Central memory CD8-positive, alpha-beta T cell (primary cell): ENCODE measurements at places on chromosomes 4 and X.

GRCh38 chr4:6471307-6472007 is 957 bp downstream of the PPP2R2C start:
- DNase-seq = no peak
- H3K4me3 ChIP-seq = peak overlapping the region; percentile 18

DNA sequence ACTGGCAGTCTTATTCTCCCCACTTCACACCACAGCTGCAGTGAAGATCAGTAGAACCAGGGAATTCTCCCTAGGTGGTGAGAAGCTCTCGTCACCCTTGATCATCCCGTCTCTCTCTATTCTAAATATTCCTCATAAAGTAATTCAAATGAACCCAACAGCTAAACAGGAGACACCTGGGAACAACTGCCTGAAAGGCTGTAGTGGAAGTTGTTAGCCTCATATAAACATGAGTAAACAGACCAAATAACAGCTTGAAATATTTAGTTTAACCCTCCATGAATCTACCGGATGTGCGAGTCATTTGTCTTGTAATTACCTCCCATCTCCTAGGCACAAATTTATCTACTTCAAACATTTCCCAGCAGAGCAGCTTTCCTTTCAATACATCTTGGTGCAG is 30.4 kb upstream of the APELA start:
- peaks cover 5% of the 10 kb centered on the region for H3K27me3 ChIP-seq
- H3K27ac ChIP-seq = no peak overlapping the region
- H3K4me1 ChIP-seq = no peaks in the 10 kb centered on the region
- H3K36me3 ChIP-seq = no peaks in the 10 kb centered on the region

- H3K27me3 ChIP-seq = no peaks in the 10 kb centered on the region
- no peak overlapping the region for H3K27ac ChIP-seq
- DNase-seq = no peak
- H3K4me3 ChIP-seq = no peak overlapping the region
Measured at GRCh38 chr4:165592386-165592785, 213.6 kb downstream of the CPE start.

GRCh38 chr4:152106781-152107321 is 346.0 kb upstream of the GATB start:
- no peaks in the 10 kb centered on the region for H3K36me3 ChIP-seq
- H3K4me3 ChIP-seq = no peak overlapping the region
- H3K27ac ChIP-seq = peak overlapping the region; percentile 98
- H3K4me1 ChIP-seq = peaks cover 71% of the 10 kb centered on the region

DNA sequence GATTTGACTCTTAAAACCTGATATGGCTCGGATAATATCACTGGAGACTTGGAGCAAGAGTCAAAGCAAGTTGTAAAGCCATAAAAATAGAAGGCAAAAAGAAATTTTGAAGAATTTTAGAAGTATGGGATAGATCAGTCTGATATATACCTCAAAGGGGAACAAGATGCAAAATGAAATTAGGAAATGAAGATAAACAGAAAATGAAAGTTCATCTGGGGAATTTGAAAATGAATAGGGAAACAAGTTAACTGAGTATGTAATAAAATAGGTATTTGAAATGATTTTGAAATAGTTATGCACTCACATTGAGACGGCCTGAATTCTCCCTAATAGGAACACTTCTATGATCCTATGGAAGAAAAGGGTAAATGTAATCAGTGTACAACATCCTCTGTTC is 5.7 kb downstream of the CYP2U1 start:
- H3K4me3 ChIP-seq = no peak overlapping the region
- no peak overlapping the region for H3K27ac ChIP-seq
- no peak for DNase-seq
- peaks cover 21% of the 10 kb centered on the region for H3K4me1 ChIP-seq
- no peaks in the 10 kb centered on the region for H3K27me3 ChIP-seq
- H3K36me3 ChIP-seq = peaks cover 9% of the 10 kb centered on the region

GRCh38 chr4:153447175-153447905 is 18.8 kb upstream of the TMEM131L start:
- H3K27ac ChIP-seq = no peak overlapping the region
- no peak for DNase-seq
- no peaks in the 10 kb centered on the region for H3K36me3 ChIP-seq
- no peaks in the 10 kb centered on the region for H3K27me3 ChIP-seq

DNA sequence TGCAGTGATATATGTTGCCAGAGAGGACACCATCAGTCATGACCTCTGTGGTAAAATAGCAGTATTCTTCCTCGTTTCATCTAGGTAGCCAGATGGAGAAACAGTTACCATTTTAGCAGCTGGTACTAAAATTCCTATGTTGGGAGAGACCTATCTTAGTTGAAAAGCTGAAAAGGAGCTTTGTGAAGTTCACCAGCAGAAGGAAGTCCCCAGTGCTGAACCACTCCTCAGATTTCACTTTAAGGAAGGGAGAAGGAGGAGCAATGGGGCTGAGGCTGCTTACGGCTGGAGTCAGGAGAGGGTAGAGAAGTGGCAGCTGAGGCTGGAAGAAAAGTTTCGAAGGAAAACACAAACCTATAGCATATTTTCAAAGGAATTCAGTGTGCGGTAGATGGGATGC is 103.7 kb downstream of the ATXN3L start:
- DNase-seq = no peak
- no peaks in the 10 kb centered on the region for H3K4me1 ChIP-seq
- no peaks in the 10 kb centered on the region for H3K27me3 ChIP-seq
- H3K4me3 ChIP-seq = no peak overlapping the region

DNA sequence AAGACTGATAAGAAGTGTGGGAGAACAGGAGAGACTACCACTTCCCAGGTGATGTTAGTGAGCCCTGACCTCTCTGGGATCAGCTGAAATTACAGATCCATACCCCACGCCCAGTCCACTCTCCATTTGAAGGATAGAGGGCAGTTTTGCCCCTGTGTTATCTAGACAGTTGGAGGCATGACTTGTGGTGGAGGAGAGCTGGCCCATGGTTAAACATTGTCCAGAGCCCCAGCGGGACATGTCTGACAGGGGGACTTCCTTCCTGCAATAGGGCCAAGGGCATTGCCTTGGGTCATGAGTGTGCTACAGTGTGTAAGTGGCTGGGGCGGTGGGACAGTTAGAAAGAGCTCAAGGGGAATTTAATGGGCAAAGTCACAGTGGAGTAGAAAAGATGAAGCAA is 181.1 kb downstream of the MID1IP1 start:
- no peaks in the 10 kb centered on the region for H3K36me3 ChIP-seq
- no peak for DNase-seq
- H3K4me3 ChIP-seq = no peak overlapping the region
- no peak overlapping the region for H3K27ac ChIP-seq
- no peaks in the 10 kb centered on the region for H3K4me1 ChIP-seq

- DNase-seq = no peak
- no peaks in the 10 kb centered on the region for H3K27me3 ChIP-seq
- peaks cover 3% of the 10 kb centered on the region for H3K36me3 ChIP-seq
Measured at GRCh38 chrX:24965372-24965771, 50.4 kb downstream of the ARX start.

DNA sequence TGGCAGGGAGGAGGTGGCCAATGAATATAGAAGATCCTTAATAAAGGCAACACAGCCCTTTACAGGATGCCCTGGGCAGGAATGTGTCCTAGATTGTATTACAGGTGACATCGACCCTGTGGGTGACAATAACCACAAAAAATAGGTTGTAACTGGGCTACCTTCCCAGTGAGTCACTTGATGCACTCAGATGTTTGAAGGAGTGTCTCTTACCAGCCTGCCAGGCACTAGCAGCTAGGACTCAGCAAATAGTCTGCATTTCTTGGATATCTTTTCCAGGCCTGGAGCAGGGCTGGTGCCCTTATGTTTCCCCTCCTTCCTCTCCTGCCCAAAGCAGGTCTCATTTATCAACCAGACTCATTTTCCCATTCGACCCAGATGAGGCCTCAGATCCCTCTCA is 50.9 kb upstream of the TMEM164 start:
- no peak overlapping the region for H3K27ac ChIP-seq
- peaks cover 10% of the 10 kb centered on the region for H3K4me1 ChIP-seq
- no peak overlapping the region for H3K4me3 ChIP-seq
- H3K36me3 ChIP-seq = no peaks in the 10 kb centered on the region
- DNase-seq = no peak

GRCh38 chrX:16333453-16333852 is 166.2 kb downstream of the MAGEB17 start:
- H3K27ac ChIP-seq = no peak overlapping the region
- DNase-seq = no peak
- H3K27me3 ChIP-seq = no peaks in the 10 kb centered on the region
- no peak overlapping the region for H3K4me3 ChIP-seq
- H3K36me3 ChIP-seq = no peaks in the 10 kb centered on the region

- peak overlapping the region; percentile 89 for H3K27ac ChIP-seq
- peaks cover 14% of the 10 kb centered on the region for H3K4me1 ChIP-seq
- H3K4me3 ChIP-seq = peak overlapping the region; percentile 89
- H3K27me3 ChIP-seq = no peaks in the 10 kb centered on the region
- no peak for DNase-seq
Measured at GRCh38 chrX:154411981-154412340, 622 bp downstream of the TAFAZZIN start.

GRCh38 chrX:152412105-152412504 is 39.0 kb downstream of the GABRA3 start:
- no peak overlapping the region for H3K4me3 ChIP-seq
- no peaks in the 10 kb centered on the region for H3K36me3 ChIP-seq
- H3K27me3 ChIP-seq = no peaks in the 10 kb centered on the region
- H3K4me1 ChIP-seq = no peaks in the 10 kb centered on the region
- H3K27ac ChIP-seq = no peak overlapping the region

GRCh38 chr4:144189121-144189520 is 48.6 kb upstream of the GYPA start:
- H3K4me3 ChIP-seq = no peak overlapping the region
- no peak overlapping the region for H3K27ac ChIP-seq

- H3K27me3 ChIP-seq = no peaks in the 10 kb centered on the region
- H3K36me3 ChIP-seq = no peaks in the 10 kb centered on the region
- H3K27ac ChIP-seq = no peak overlapping the region
Measured at GRCh38 chr4:11743236-11743635, 314.5 kb upstream of the HS3ST1 start.

GRCh38 chr4:76226418-76226817 is 12.8 kb upstream of the SCARB2 start:
- peaks cover 40% of the 10 kb centered on the region for H3K27me3 ChIP-seq
- no peak overlapping the region for H3K27ac ChIP-seq
- no peaks in the 10 kb centered on the region for H3K4me1 ChIP-seq
- no peaks in the 10 kb centered on the region for H3K36me3 ChIP-seq
- DNase-seq = no peak
- H3K4me3 ChIP-seq = no peak overlapping the region

DNA sequence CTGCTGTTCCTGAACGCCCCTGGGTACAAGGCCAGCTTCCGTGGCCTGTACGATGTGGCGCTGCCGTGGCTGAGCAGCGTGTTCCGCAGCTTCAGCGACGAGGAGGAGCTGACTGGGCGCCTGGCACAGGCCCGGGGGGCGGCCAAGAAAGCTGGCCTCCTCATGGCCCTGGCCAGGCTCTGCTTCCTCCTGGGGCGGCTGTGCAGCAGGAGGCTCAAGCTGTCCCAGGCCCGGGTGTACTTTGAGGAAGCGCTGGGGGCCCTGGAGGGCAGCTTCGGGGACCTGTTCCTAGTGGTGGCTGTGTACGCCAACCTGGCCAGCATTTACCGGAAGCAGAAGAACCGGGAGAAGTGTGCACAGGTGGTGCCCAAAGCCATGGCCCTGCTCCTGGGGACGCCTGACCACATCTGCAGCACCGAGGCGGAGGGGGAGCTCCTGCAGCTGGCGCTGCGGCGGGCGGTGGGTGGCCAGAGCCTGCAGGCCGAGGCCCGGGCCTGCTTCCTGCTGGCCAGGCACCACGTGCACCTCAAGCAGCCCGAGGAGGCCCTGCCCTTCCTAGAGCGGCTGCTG is 28.2 kb downstream of the SH3TC1 start:
- H3K27me3 ChIP-seq = no peaks in the 10 kb centered on the region
- no peak overlapping the region for H3K27ac ChIP-seq
- H3K4me3 ChIP-seq = no peak overlapping the region
- H3K36me3 ChIP-seq = peaks cover 28% of the 10 kb centered on the region
- H3K4me1 ChIP-seq = peaks cover 55% of the 10 kb centered on the region
- DNase-seq = no peak

- no peaks in the 10 kb centered on the region for H3K4me1 ChIP-seq
- no peak overlapping the region for H3K4me3 ChIP-seq
- H3K27ac ChIP-seq = no peak overlapping the region
Measured at GRCh38 chr4:139286186-139286698, 6.2 kb upstream of the MGARP start.

DNA sequence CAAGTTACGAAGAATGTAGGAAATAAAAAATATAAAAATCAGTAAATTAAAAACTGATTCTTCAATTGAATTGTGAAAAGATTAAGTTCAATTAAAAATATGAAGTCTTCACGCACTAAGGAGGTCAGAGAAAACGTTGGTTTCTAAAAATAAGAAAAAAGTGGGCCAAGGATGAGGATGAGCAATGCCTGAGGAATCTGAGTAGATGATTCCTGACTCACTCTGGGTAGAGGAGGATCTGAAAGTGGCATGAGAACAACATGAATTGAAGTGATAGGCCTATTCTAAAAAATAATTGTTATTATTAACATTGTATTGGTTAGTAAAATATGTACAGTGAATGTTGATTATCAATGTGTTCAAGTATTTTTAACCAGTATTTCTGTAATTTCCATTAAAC is 444.2 kb downstream of the GRIA2 start:
- H3K27ac ChIP-seq = no peak overlapping the region
- no peaks in the 10 kb centered on the region for H3K27me3 ChIP-seq
- no peak for DNase-seq
- H3K36me3 ChIP-seq = no peaks in the 10 kb centered on the region
- H3K4me3 ChIP-seq = no peak overlapping the region

DNA sequence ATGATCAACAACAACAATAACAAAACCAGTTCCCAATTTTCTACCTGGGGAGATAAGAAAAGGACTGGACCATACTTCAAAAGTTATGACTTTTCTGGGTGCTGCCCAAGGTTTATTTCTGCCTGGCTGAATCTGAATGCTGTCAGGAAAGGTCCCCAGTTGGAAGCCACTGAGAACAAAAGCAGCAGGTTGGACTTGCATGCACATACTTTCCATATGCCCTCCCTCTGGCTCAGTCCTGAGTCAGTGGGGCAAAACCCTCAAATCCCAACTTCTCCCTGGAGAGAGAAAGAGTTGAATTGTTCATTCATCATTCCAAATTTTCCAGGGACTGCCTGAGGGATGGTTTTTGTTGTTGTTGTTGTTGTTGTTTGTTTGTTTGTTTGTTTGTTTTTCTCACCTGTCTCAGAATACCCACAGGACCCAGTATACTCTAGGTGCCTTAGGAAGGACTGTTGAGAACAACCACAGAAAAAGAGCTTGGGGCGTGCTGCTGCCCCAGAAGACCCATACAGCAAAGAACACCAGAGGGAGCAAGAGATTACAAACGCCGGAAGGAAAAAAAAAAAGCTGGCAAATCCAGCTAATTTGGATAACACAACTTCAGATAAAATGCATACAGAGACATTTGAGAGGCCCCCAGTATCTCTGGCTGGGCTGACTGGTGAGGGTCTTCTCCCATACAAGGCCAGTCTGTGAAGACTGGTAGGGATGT is 138.9 kb upstream of the INPP4B start:
- DNase-seq = no peak
- no peak overlapping the region for H3K27ac ChIP-seq
- H3K4me3 ChIP-seq = no peak overlapping the region
- peaks cover 11% of the 10 kb centered on the region for H3K27me3 ChIP-seq

GRCh38 chrX:38124000-38124399 is 96.7 kb downstream of the SRPX start:
- no peaks in the 10 kb centered on the region for H3K36me3 ChIP-seq
- no peaks in the 10 kb centered on the region for H3K4me1 ChIP-seq
- no peak overlapping the region for H3K4me3 ChIP-seq
- H3K27me3 ChIP-seq = peaks cover 16% of the 10 kb centered on the region

GRCh38 chrX:10512258-10512657 is 108.1 kb downstream of the MID1 start:
- no peaks in the 10 kb centered on the region for H3K27me3 ChIP-seq
- DNase-seq = no peak
- no peaks in the 10 kb centered on the region for H3K36me3 ChIP-seq
- H3K27ac ChIP-seq = no peak overlapping the region
